Panc1 (cell line): ENCODE measurements at places on chromosomes 11 and 22. TPM values are rescaled to one million over a fixed set of nuclear protein-coding genes. Genes with fewer than 3 reads are reported as not detected.
A peak's percentile ranks its signal among the peaks of the same experiment; 100 is the strongest.

SLC15A3 gene
- 8.7 TPM for total RNA-seq

- no peak for DNase-seq
These were observed 11.8 kb downstream of the TUB start for GRCh38 chr11:8092587-8093424.

IRAG1 gene
- 0.21 TPM for total RNA-seq

LUZP2 gene
- 0.18 TPM for total RNA-seq

- no peak for DNase-seq
These were observed 45.4 kb downstream of the YAP1 start for GRCh38 chr11:102155676-102156075.

- DNase-seq: no peak
These were observed 10.7 kb downstream of the TBRG1 start for GRCh38 chr11:124633355-124633754.

DNA sequence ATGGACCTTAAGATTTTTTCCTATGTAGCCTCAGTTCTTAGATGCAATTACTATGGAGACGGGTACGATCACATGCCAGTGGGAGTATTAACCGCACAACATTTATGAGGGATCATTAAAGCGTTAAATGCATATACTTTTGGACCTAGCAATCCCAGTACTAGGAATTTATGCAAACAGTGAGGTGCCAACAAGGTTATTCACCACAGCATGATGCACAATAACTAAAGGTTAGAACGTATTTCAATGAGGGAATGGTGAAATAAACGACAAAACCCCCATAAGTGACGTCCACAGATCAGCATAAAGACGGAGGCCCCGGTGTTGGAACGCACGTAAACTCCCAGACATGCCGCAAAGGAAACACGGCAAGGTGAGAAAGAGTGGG lies 539 bp downstream of the SIRT3 start:
- DNase-seq: no peak

SMARCB1 gene
- 70.2 TPM for total RNA-seq

TSG101 gene
- 79.1 TPM for total RNA-seq

APIP gene
- 42.6 TPM for total RNA-seq

RPL3 gene
- 885 TPM for total RNA-seq

BCR gene
- 32.1 TPM for total RNA-seq

DNA sequence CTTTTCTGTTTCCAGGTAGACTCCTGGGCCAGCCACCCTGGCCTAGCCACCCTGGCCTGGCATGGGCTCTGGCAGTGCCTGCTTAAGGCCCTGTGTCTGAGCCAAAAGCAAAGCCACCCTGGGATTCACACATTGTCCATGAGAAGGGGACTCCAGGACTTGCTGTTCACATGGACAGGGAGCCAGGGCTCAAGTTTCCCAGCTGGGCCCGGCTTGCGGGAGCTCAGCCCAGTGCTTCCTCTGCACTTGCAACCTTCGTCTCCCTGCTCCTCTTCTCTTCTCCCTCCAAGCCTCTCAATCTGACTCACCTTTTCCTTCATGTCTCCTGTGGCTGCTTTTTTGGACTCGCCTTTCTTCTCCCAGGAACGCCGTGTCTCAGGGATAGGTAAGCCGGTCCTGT lies 130.3 kb downstream of the MICAL2 start:
- no peak for DNase-seq

GRCh38 chr22:25182131-25183110 lies 17.2 kb upstream of the CRYBB3 start:
- no peak for DNase-seq

DNA sequence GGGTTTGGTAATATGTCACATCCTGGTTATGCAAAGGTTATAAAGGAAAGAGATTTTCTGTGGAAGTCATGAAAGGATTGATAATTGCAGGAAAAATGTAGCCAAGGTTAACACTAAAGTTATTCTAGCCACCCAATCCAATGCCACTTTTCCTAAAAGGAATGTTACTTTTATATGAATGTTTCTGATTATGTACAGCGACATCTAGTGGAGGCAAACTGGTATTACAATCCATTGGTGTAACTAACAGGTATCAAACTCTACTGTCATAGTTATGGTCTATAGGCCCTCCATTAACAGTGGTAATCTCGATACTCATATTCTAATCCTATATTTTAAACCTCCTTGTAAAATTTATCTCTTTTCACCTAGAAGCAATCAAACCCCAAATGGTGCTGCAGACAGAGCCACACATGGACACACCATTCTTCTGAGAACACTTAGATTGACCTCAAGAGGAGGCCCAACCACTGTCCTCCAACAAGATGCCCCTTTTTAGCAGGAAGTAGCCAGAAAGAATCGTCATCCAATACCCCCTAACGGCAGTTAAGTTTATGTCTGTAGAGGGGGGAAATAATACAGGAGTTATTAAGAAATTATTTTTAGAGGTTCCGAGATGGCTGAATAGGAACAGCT lies 74.9 kb upstream of the RAG2 start:
- peak; percentile 7 for DNase-seq

SLC37A2 gene
- total RNA-seq: 0.23 TPM

RIBC2 gene
- total RNA-seq: 2.9 TPM

- DNase-seq: no peak
These were observed at the start of gene APOL1 for GRCh38 chr22:36252754-36253522. TSS of gene APOL1 (plus strand) at chr22:36253133. CDS start at chr22:36254956, 1,823 bp downstream.

DNA sequence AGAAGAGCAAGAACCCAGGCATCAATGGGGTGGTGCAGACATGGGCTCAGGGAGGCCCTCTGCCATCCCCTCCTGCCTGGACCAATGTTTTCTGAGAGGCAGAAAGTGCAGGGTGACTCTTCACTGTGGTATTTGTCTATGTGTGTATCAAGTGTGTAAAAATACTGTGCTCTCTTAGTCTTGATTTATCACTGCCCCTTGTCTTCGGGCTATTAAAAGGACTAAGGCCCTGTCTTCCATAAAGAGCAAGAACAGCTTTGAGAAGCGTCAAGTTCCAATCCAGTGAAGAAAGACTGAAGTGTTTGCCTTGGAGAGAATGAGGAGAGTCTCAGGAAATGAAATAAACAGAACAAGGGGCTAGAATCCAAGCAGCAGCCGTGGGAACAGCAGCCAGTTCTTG lies 14.4 kb downstream of the PRSS23 start:
- DNase-seq: no peak

- no peak for DNase-seq
These were observed 33.0 kb downstream of the MOB2 start for GRCh38 chr11:1453611-1454034.

ADAMTS15 gene
- 39.9 TPM for total RNA-seq

MPZL3 gene
- 1.0 TPM for total RNA-seq

DNA sequence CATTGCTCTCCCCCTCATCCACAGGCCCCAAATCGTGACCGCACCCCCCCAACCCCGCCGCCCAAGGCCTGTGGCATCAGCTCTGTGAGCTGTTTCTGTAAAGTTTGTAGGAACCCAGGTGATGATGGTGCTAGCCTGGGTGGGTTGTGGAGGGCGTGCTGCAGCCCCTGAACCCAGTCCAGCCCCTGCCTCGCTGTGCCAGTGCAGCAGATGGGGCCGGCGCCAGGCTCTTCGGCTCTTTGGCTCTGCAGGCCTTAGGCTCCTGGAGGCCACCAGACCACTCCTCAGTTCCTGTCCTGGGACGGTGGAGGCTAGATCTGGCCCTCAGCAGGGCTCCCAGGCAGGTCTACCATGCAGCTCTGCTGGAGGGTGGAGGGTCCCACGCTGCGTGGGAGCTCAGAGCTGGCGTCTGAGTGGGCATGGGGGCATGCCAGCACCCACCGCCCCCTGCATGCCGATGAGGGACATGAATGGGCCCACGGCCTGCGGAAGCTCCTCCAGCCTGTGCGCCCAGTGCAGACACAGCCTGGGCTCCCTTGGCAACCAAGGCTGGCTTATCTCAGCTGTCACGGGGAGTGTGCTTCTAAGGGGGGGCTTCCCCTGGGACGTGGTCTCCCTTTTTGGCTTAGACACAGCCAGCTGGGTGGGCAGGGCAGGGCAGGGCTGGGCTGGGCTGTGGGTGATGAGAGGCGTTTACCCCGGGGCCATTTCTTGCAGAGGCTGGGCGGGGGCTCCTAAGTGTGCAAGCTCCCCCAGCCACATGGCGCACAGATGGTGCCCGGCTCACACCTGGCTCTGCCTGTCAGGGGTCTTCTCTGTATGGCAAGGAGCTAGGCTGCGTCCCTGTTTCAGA lies 1187.6 kb downstream of the BRD1 start:
- no peak for DNase-seq

MS4A2 gene
- total RNA-seq: not detected

DNA sequence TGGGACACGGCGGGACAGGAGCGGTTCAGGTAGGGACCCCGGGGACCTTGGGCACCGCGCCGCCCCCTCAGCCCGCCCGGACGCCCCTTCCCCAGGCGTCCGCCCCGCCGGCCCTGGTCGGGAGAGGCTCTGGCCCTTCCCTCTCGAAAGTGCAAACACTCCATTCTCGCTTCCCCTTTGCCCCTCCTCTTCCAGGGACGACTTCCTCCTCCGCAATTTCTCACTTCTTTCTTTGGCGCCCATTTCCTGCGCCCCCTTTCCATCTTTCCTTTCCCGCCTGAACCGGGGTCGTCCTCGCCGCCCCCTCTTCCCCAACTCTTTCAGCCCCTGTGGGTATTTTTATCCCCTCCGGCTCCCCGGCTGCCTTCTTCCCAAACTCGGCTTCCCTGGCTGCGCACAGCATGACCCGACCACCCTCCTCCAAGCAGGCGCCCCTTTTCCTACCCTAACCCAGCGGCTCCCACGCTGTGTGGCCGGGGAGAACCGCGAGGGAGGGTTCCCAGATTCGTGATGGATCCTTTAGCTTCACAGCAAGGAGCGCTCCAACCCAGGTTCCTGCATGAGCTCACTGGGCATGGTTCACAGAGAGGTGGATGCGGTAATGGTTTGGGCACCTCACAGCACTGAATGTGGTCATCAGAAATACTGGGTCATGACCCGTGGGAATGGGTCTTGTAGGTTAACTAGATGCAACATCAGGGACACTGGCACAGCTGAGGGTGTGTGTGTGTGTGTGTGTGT lies 689 bp downstream of the RAB39A start:
- DNase-seq: no peak

- no peak for DNase-seq
These were observed 86.2 kb downstream of the CACNA1I start for GRCh38 chr22:39656495-39657490.

GRCh38 chr22:22376352-22376706 lies 131.7 kb downstream of the VPREB1 start:
- DNase-seq: no peak

KRTAP5-2 gene
- not detected for total RNA-seq

VWCE gene
- 0.51 TPM for total RNA-seq

GRCh38 chr11:72012091-72012630 lies 13.5 kb downstream of the IL18BP start:
- DNase-seq: no peak

DNA sequence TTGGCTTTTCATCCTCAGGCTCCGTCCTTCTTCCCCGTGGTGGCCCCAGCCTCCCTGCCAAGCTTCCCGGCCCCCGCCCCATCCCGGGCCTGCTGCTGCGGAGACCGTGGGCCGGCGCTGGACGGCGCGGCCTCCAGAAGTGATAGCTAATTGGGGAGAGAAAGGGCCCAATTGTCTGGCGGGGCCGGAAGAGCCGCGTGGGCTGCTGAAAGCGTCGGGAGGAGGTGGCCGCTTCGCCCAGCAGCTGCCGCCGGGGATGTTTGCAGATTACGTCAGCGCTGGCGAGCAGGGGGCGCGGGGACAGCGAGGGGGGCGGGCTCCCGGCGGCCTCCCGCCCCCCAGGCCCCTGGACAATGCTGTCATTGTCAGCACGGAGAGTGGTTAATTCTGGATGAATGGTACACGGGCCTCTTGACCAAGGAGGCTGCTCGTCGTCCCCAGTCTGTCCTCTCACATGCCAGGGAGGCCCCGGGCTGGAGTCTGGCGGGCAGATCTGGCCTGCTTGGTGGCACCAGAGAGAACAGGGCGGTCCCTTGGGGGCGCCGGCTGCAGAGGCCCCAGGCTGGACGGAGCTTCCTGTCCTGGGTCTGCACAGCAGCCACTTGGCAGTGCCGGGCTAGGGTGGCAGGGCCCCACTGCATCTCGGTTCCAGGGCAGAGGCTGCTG lies 1.6 kb downstream of the SMIM38 start:
- DNase-seq: no peak

SLC5A1 gene
- 0.03 TPM for total RNA-seq

DNA sequence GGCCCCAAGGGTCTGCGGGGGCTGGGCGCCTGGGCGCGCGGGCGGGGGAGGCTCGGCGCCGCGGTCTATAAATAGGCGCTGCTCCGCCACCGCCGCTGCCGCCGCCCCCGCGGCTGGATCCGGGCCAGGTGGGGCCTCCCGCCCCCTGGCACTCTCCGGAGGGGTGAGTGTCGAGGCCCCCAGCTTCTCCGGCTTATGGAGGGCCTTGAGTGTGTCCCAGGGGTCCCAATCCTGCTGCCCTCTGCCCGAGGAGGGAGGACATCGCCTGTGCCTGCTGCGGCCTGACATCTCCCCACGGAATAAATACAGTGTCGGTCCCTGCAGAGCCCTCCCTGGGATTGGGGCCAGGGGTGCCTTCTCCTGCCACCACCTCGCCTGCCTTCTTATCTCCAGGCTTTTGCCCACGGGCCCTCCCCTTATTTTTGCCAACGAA lies 4.3 kb upstream of the GP1BB start:
- DNase-seq: no peak

DNA sequence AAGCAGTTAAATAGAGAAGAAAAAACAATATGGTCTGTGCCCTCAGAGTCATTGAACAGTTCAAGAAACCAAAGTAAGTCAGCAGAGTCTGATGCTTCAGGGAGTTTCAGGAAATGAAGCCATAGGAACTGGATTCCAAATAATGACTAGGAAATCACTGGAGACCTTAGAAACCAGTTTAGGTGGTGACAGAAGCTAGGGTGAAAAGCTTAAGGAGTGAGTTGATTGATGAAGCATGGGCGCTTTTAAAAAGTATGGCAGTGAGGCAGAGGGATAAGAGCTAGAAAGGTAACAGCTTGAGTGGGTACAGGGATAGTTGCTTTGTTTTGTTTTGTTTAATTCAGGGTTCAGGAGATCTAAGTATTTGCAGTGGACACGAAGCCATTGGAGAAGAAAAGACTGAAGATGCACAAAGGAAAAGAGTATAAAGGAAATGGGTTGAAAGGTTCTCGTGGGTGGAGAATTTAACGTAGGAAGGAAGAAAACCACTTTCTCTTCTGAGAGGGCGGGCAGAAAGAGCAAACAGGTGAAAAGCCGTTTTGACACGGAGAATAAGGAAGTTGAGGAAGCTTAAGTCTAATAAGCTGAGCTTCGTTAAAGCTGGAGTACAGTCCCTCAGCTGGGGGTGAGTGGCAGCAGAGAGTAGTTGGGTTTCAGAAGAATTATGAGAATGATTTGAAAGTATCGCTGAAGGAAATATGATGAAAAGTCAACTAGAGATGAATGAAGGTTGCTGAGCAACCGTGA lies 14.8 kb downstream of the SGSM3 start:
- no peak for DNase-seq

COA4 gene
- total RNA-seq: 155 TPM

INS gene
- total RNA-seq: not detected

BTG4 gene
- total RNA-seq: not detected

OR10A2 gene
- not detected for total RNA-seq

- no peak for DNase-seq
These were observed 65.3 kb downstream of the ARL14EP start for GRCh38 chr11:30387891-30388861.

- DNase-seq: no peak
These were observed 632 bp upstream of the CCDC34 start for GRCh38 chr11:27363576-27364117.

GRCh38 chr11:103112364-103112763 lies 3.1 kb downstream of the DYNC2H1 start:
- DNase-seq: no peak
